ENCODE measurements at places on chromosomes 12 and 14.

- DNase-seq: peak; percentile 95
Observed at GRCh38 chr14:64762044-64763034, 58.1 kb downstream of the PLEKHG3 start.

DNA sequence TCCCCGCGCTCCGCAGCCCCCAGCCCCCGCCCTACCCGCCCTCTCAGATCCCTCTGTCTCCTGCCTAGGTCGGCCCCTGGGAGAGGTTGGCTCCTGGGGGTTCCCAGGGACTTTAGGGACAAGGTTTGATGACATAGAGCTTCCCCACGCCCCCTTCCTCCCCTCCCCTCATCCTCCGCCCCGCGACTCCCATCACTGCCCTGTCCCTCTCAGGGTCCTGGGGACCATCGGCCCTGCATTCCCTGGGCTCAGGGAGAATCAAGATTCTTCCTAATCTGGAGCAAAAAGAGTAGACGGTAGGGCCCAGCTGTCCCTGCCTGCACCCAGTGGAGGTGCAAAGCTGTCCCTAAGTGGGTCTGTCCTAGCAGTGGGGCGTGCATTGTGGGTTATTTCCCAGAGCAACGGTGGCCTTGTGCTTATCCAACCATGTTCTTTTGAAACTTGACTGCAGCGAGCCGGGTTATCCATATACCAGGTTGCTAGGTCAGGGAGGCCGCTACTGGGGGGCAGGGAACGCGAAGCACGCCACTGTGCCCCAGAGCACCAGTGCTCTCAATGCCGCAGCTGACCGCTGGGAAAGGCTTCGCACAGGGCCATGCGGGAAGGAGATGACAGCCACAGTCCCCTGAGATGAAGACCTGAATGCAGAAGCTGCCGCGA, 124.4 kb upstream of the PRMT8 start:
- DNase-seq: no peak

GRCh38 chr12:109464642-109465351, 12.3 kb downstream of the KCTD10 start:
- DNase-seq: no peak

DNA sequence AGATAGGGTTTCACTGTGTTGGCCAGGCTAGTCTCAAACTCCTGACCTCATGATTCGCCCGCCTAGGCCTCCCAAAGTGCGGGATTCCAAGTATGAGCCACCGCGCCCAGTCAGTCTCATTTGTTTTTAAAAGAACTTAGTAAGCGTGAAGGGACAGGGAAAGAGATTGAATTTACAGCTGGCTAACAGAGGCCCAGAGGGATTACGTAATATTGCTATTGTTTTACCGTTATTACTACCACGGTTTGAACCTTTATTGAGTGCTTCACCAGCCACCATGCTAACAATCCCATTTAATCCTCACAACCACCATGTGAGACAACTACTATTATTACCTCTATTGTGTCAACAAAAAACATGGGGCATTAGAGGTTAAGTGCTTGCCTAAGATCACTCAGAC, 26.7 kb upstream of the BLTP3B start:
- no peak for DNase-seq

GRCh38 chr14:95489214-95490137, 27.0 kb downstream of the SYNE3 start:
- no peak for DNase-seq

GRCh38 chr12:42495244-42495643, 94.3 kb downstream of the PRICKLE1 start:
- no peak for DNase-seq

GRCh38 chr14:67641902-67642749, 22.4 kb downstream of the ARG2 start:
- no peak for DNase-seq

DNA sequence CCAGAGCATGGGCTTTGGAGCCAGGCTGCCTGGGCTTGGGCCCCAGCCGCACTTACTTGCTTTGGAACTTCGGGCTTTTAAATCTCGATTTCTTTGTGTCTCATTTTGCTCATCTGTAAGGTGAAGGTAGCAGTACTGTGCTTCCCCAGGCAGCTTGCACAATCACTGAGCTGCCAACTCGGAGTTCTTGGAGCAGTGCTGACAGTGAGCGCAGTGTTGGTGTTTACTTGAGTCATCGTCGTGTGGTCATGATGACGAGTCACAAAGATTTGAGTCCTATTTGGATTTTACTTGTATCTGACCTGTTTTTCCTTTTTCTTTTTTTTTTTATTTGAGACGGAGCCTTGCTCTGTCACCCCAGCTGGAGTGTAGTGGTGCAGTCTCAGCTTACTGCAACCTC, 31.3 kb upstream of the ATF1 start:
- DNase-seq: no peak

DNA sequence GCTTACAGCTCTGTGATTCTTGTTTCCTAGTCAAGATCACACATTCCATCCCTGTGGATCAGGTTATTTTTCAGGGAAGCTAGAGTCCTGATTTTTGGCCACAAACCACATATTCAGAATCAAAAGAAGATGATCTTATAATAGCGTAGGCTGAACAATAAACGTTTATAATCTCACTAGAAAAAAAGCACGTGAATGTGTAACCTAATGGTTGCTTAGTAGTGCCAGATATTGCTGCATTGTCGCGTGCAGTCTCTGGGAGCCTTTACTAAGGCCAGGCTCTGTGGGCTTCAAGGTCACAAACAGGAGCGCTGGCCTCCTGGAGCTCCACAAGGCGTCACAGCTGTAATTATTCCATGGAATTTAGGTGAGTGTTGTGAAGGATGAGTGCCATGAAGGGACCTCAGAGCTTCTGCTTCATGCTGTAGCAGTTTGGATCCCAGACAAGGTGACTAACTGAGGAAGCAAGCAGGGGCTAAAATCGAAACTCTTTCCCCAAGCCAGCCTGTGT, 17.4 kb downstream of the CDKN1B start:
- no peak for DNase-seq

DNA sequence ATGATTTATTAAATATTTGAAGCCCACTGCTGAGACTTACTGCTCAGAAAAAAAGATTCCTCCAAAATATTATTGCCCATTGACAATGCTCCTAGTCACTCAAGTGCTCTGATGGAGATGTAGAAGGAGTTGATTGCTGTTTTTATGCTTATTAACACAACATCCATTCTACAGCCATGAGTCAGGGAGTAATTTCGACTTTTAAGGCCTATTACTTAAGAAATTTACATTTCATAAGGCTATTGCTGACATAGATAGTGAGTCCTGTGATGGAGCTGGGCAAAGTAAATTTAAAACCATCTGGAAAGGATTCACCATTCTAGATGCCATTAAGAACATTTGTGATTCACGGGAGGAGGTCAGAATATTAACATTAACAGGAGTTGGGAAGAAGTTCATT, 5.2 kb downstream of the KCNJ8 start:
- DNase-seq: no peak

GRCh38 chr12:126021675-126022074, 956.4 kb downstream of the AACS start:
- no peak for DNase-seq

- no peak for DNase-seq
Observed at GRCh38 chr14:22819151-22819988, 4.1 kb upstream of the SLC7A7 start.

GRCh38 chr12:118925407-118925806, 55.9 kb upstream of the SRRM4 start:
- no peak for DNase-seq
